ENCODE measurements at places on chromosomes 12 and 14.

DNA sequence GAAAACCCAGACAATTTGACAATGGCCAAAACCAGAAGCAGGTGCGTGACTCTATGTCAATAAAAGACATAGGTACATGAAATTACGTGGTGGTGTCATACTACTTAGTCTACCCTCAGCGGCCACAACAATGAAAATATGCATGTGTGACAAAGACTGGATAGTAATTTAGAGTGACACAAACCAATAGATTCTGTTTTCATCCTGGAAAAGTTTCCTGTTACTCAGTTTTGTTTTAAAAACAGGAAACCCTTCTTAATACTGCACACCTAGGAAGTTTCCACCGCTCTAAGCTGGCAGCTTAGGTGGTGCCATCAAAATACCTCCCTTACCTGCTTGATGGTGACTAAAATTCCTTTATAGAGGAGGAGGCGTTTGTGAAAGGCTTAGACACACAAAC, 15.1 kb downstream of the POU6F1 start:
- no peak for DNase-seq

- DNase-seq: no peak
These were observed 301.6 kb upstream of the SLC16A7 start for GRCh38 chr12:59294221-59294620.

- no peak for DNase-seq
These were observed 1087.8 kb upstream of the TMEM132C start for GRCh38 chr12:127179176-127179575.

GRCh38 chr12:119236372-119236771, 57.6 kb downstream of the HSPB8 start:
- no peak for DNase-seq

DNA sequence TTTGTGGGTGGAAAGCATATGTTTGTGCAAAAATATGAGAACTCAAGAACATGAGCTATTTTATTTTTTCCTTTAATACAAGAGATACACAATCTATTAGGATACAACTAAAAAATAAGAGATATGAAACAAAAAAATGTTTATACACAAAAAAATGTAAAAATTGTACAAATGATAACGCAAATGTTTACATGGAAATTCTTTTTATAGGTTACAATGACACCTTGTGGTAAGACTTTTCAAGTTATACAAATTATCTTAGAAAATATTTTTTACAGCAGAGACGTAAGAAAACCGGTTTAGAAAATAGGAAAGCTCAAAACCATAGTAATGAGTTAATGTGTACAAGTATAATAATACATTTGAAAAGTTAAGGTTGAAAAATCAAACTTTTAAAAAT, 25.5 kb downstream of the CEP83 start:
- DNase-seq: no peak

- DNase-seq: no peak
These were observed 449.4 kb downstream of the RERGL start for GRCh38 chr12:17640615-17641014.

GRCh38 chr14:70701610-70702009, 59.9 kb downstream of the TTC9 start:
- DNase-seq: no peak

DNA sequence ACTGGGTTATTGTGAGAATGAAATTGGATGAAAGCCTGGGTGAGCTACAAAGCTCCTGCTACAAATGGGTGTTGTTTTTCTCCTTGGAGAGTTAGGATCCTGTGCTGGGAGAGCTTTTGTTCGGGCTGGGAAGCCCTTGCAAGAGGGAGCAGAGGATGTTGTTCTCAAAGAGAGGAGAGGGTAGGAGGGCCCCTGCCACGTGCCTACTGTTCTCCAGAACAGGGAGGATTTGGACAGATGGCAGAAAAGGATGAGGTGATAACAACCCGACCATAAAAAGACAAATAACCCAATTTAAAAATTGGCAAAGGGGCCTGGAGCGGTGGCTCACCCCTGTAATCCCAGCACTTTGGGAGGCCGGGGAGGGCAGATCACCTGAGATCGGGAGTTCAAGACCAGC, 68.8 kb downstream of the GALNT16 start:
- no peak for DNase-seq

GRCh38 chr14:101762530-101763101, 1.1 kb downstream of the PPP2R5C start:
- DNase-seq: no peak

GRCh38 chr14:58901826-58902225, 264.1 kb downstream of the DACT1 start:
- DNase-seq: no peak

GRCh38 chr12:56769868-56770267, 6.7 kb downstream of the HSD17B6 start:
- no peak for DNase-seq

GRCh38 chr12:116182359-116183063, 95.0 kb downstream of the MED13L start:
- no peak for DNase-seq

GRCh38 chr14:61433169-61433568, 111.8 kb downstream of the PRKCH start:
- DNase-seq: no peak

- no peak for DNase-seq
These were observed 1048.5 kb downstream of the GALC start for GRCh38 chr14:86944434-86944833.

- DNase-seq: no peak
These were observed 20.3 kb upstream of the EIF5 start for GRCh38 chr14:103313704-103314103.

DNA sequence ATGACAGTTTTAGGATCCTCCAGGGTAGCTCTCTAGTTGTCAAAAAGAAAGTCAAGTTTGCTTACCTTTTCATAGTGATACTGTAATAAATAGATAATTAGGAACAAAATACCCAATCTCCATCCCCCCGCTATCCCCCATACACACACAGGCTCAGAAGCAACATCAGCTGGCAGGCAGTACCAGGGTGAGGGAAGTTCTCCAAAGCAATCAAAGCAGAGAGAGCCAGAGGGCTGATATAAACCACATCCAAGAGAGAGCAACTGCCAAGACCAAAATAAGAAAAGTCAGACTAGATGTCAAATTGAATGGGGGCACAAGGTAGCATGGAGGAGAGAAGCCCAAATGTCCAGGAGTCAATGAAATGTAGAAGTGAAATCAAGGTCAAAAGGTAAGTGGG, 80.2 kb upstream of the PTPRR start:
- DNase-seq: no peak

- no peak for DNase-seq
These were observed 14.9 kb downstream of the LTA4H start for GRCh38 chr12:96020314-96021003.

DNA sequence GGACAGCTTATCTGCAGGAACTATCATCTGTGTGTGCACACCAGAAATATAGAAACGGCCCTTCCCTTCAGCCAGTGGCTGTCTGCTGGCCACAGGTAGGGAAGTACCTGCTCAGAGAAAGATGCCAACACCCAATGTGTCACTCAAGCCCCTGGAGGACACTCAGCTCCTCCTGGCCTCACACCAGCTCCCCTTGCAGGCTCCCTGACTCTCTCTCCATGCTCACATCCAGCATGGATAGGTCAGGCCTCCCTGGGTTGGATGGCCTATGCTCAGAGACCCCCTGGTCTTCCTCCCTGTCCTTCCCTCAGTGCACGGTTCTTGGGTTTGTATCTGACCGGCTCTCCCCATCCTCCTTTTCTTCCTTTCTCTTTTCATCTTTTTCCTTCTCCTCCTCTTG, 202.1 kb downstream of the BCL11B start:
- DNase-seq: no peak

DNA sequence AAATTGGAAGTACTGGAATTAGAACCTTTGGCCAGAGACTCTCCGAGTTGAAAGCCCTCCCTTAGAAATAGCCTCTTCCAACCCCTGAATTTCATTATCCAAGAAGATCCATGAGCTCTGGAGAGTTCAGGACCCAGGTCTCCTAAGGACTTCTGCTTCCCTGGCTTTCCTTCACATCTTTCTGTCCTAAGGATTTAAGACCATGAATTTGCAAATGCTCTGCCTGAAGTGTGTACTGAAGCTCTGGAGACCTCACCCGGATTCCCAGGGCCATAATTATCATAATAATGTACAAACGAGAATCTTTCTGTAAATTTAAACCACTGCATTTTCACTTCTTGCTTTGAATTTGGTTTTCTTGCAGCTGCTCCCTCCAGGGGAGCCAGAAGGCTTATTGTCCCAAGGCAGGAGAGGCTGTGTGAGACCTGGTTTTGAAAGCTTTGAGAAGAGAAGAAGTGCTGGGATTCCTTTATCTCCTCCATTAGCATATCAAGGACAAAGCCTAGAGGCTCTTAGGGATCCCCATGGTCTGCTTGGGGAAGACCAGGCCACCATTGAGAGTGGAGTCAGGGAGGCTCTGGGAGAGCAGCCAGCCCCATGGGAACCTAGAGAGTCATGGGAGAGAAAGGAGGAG, 41.1 kb downstream of the GLRX5 start:
- no peak for DNase-seq

GRCh38 chr14:96167224-96168148, 37.2 kb upstream of the BDKRB2 start:
- DNase-seq: no peak

DNA sequence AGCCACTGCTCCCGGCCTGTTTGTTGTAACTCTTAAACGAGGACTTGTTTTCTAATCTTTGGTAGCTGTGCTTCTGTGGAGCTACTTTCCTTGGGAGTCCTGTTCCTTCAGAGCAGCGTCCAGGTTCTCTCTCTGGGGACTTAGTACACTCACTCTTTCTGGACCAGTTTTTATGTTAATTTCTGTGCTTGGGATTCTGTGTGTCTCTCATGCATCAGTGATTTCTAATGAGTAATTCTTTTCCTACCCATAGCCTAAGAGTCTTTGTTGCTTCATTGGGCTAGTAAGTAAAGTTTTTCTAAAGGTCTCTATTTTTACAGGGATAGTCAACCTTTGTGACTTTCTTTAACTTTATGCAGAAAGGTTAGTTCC, 289.3 kb downstream of the FBXL14 start:
- no peak for DNase-seq

GRCh38 chr12:103769240-103769945, 71.6 kb downstream of the NT5DC3 start:
- DNase-seq: no peak

- no peak for DNase-seq
These were observed 496.2 kb downstream of the EGLN3 start for GRCh38 chr14:33454707-33455106.

GRCh38 chr12:117063162-117063911, 35.9 kb downstream of the TESC start:
- no peak for DNase-seq

- no peak for DNase-seq
These were observed 2.2 kb downstream of the BTBD7 start for GRCh38 chr14:93330609-93331000.

Data from stimulated activated CD8-positive, alpha-beta memory T cell treated with anti-CD3 and anti-CD28 coated beads, Interleukin-2, amount 100 ng/mL, for 1 hour (primary cell).